WTC11 (cell line): ENCODE measurements at places on chromosomes 1 and 21.
A peak's percentile ranks its signal among the peaks of the same experiment; 100 is the strongest.

- peak; percentile 86 for DNase-seq
These were observed at the start of gene HPDL for GRCh38 chr1:45326627-45327623. HPDL (plus strand) TSS chr1:45326895; CDS start chr1:45327149, 254 bp downstream.

DNA sequence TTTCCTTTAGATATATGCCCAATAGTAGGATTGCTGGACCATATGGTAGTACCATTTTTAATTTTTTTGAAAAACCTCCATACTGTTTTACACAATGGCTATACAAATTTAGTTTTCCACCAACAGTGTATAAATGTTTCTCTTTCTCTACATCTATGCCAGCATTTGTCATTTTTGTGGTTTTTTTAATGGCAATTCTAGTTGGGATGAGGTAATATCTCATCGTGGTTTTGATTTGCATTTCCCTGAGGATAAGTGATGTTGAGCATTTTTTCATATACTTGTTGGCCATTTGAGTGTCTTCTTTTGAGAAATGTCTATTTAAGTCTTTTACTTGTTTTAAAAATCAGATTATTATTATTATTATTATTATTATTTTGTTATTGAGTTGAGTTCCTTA lies 35.5 kb downstream of the PLA2G4A start:
- DNase-seq: no peak

- DNase-seq: no peak
These were observed 260.9 kb downstream of the SRGAP2C start for GRCh38 chr1:121445679-121446078.

GRCh38 chr1:160101717-160102522 lies 3.5 kb upstream of the IGSF8 start:
- no peak for DNase-seq

GRCh38 chr21:17925899-17926298 lies 106.7 kb upstream of the C21orf91 start:
- no peak for DNase-seq

- DNase-seq: no peak
These were observed 1.3 kb downstream of the GPR3 start for GRCh38 chr1:27393641-27394281.

GRCh38 chr1:37814252-37814651 lies 6.2 kb upstream of the YRDC start:
- no peak for DNase-seq

- DNase-seq: no peak
These were observed 39.4 kb downstream of the CHAF1B start for GRCh38 chr21:36424592-36424991.
